Glutamatergic neuron (in vitro differentiated cells): ENCODE measurements at places on chromosomes 2 and 18. TPM values are rescaled to one million over a fixed set of nuclear protein-coding genes. Genes with fewer than 3 reads are reported as not detected.
A peak's percentile ranks its signal among the peaks of the same experiment; 100 is the strongest.

GRCh38 chr2:28403370-28403956, 10.8 kb downstream of the FOSL2 start:
- H3K4me3 ChIP-seq: no peak overlapping the region
- H3K4me1 ChIP-seq: peaks cover 3% of the 10 kb centered on the region
- no peaks in the 10 kb centered on the region for H3K27me3 ChIP-seq
- DNase-seq: no peak

GRCh38 chr2:188051706-188052105, 240.0 kb upstream of the GULP1 start:
- no peaks in the 10 kb centered on the region for H3K4me1 ChIP-seq
- no peak overlapping the region for H3K27ac ChIP-seq
- H3K27me3 ChIP-seq: peaks cover 1% of the 10 kb centered on the region
- no peak overlapping the region for H3K4me3 ChIP-seq
- no peaks in the 10 kb centered on the region for H3K36me3 ChIP-seq

DNA sequence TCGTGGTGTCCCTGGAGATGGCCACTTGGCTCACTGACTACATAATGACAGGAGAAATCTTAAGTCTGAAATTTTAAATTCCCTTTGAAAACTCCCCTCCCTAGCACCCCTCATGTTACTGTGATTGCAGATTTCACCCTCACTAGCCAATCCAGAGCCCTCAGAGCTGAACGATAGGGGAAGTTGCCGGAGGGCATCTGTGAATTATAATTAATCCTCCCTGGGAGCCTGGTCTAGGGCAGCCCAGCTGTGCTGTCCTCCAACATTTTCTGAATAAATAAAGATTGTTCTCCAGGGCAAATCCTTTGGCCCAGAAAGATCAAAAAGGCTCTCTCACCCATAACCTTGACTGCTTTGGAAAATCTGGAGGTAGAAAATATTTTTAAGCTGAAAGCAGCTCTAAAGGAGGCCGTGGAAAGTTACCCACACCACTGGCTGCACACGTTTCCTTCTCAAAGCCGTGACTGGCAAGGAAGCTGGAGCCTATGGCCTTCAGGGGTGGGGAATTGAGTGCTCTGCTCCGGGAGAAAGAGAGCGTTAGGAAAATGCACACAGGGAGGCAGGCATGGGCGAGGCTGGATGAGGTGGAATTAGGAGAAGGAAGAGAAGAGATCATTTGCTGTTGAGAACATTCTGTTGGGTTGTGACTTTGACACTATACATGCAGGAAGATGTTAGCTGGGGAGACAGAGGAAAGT, 68.9 kb upstream of the CNGA3 start:
- no peak overlapping the region for H3K27ac ChIP-seq
- DNase-seq: no peak
- no peak overlapping the region for H3K4me3 ChIP-seq
- peaks cover 8% of the 10 kb centered on the region for H3K27me3 ChIP-seq

Gene KCNIP3
- total RNA-seq: 7.3 TPM

Gene DNAJC27
- 17.9 TPM for total RNA-seq

Gene C2orf66
- total RNA-seq: 0.34 TPM

Gene ALPP
- 0.34 TPM for total RNA-seq

DNA sequence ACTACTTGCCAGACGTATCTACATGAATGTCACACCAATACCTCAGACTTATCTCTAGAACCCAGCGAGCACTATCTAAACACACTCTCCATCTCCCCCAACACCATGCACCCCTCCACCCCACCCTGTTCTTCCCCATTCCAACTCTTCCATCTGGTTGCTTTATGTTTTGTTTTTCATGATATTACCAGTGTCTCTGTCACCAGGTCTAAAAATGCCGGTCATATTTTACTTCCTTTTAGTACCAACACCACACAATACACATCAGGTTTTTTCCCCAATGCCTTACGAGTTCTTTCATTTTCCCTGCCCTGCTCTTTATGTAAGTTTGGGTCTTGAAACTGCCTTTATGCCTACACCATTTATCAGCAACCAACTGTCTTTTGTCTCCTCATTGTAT, 10.2 kb upstream of the ITGA4 start:
- no peak for DNase-seq
- no peaks in the 10 kb centered on the region for H3K4me1 ChIP-seq
- no peak overlapping the region for H3K27ac ChIP-seq
- H3K27me3 ChIP-seq: no peaks in the 10 kb centered on the region

DNA sequence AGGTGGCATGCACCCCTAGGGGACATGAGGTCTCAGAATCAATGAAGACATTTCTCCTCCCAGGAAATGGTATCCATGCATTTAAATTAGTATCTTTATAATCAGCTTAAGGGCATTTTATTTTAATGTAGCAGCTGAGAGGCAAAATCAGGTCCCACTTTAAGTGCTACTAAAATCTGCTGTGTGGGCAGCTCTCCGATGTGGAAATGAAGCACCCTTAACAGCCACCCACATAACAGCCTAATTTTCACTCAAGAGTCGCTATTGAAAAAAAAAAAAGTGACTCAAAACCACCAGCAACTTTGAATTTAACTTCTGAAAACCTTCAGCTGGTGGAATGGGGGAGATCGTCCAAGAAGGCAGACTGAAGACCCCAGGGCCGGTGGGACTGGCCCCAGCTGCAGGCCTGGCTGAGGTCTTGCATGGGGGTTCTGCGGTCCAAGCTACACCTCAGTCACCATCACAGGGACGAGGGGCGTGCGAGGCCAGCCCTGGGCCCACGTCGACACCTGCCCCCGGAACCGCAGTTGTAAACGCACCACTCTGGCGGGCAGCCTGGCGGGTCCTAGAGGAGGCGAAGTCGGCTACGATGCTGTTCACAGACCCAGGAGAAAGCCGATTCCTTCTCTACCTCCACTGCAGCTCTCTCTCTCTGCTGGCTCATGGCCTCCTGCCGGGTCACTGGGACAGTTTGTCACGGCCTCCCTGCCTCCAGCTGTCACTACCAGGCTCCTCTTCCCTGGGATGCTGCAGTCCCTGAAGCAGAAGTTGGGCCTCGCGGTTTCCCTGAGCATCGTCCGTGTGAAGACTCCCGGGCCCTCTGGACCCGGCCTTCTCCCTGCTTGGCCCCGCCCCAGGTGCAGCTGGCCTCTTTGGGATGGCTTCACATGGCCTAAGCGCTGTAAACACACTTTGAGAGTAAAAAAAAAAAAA, 111.9 kb downstream of the KCNF1 start:
- no peaks in the 10 kb centered on the region for H3K36me3 ChIP-seq
- no peaks in the 10 kb centered on the region for H3K27me3 ChIP-seq

Gene IL1A
- not detected for total RNA-seq

GRCh38 chr18:57764995-57765394, 38.1 kb downstream of the ATP8B1 start:
- no peak overlapping the region for H3K27ac ChIP-seq
- no peaks in the 10 kb centered on the region for H3K4me1 ChIP-seq
- no peak for DNase-seq
- no peak overlapping the region for H3K4me3 ChIP-seq

Gene ALPG
- total RNA-seq: 2.4 TPM

- H3K36me3 ChIP-seq: no peaks in the 10 kb centered on the region
- peaks cover 23% of the 10 kb centered on the region for H3K4me1 ChIP-seq
- peaks cover 10% of the 10 kb centered on the region for H3K27me3 ChIP-seq
- peak overlapping the region; percentile 60 for H3K4me3 ChIP-seq
- peak; percentile 50 for DNase-seq
- peak overlapping the region; percentile 63 for H3K27ac ChIP-seq
Measured at GRCh38 chr18:13446610-13447461, 228.3 kb downstream of the LDLRAD4 start.

GRCh38 chr2:8408560-8409460, 273.0 kb upstream of the ID2 start:
- H3K4me3 ChIP-seq: no peak overlapping the region
- DNase-seq: no peak
- H3K27ac ChIP-seq: no peak overlapping the region
- peaks cover 4% of the 10 kb centered on the region for H3K36me3 ChIP-seq
- peaks cover 6% of the 10 kb centered on the region for H3K27me3 ChIP-seq

DNA sequence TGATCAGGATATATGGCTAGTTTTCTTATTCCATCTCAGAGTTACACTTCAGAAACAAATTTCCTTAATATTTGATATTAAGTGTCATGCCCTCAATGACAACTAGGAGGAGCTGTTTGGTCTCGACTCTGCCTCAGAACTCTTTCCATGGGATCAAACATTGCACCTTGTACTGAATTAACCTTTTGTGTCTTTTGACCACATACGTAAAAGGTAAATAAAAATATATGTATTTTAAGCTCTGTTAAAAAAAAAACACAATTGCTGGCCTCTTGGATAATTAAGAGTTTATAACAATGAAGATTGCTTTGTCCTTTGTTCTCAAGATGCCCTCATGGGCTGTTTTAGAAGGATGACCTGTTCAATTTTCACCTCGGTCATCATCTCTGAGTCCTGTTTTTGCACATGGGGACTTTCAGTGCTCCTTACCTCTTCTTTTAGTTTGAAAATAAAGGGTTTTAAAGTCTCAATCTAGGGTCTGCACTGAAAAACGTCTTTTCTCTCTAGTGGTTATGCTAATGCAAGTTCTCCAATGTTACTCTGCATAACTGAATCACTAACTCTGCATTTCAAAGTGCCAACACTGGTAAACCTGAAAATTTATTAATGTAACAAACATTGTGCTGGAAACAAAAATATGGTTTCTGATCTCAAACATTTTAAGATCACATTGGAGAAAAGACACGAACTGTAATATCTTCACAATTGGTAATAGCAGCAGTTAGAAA, 18.8 kb upstream of the FN1 start:
- no peak for DNase-seq
- H3K27me3 ChIP-seq: no peaks in the 10 kb centered on the region
- H3K36me3 ChIP-seq: no peaks in the 10 kb centered on the region
- no peak overlapping the region for H3K4me3 ChIP-seq
- H3K4me1 ChIP-seq: no peaks in the 10 kb centered on the region

GRCh38 chr2:139480161-139480650, 700.0 kb upstream of the NXPH2 start:
- DNase-seq: no peak
- peaks cover 7% of the 10 kb centered on the region for H3K4me1 ChIP-seq
- H3K27me3 ChIP-seq: no peaks in the 10 kb centered on the region
- H3K36me3 ChIP-seq: no peaks in the 10 kb centered on the region
- no peak overlapping the region for H3K27ac ChIP-seq

Gene ATP8B1
- total RNA-seq: 0.07 TPM

Gene PMAIP1
- 12.6 TPM for total RNA-seq

Gene DSG1
- total RNA-seq: not detected

Gene MC4R
- total RNA-seq: not detected

Gene NEUROD1
- 65.5 TPM for total RNA-seq

Gene CD8A
- total RNA-seq: 0.59 TPM

DNA sequence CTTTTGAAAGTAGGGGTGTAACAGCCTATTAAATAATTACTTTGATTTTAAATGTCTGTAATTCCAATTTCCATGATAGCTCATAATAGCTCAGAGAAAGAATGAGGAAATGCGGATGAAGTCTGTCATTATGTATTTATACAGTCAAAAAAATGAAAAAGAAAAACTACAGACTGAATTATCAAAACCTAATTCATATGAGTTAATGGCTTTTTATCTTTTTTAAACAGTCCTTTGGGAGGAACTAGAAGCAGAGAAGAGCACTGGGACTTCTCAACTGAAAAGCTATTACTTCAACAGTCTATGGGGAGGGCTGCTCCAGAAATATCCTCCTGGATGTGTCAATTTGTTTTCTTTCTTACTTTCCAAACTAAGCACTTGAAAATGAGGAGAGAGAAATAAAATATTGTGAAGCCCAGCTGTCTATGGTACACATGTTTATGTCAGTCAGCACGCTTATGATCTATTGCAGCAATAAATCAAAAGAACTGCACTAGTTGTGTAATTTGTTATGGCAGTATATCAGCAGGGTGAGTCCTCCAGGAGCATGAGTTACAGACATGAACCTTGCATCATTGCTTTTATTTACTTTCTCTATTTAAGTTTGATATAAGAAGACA, 1550.2 kb downstream of the LRP1B start:
- no peaks in the 10 kb centered on the region for H3K36me3 ChIP-seq
- peaks cover 1% of the 10 kb centered on the region for H3K27me3 ChIP-seq
- no peak overlapping the region for H3K27ac ChIP-seq
- DNase-seq: no peak

DNA sequence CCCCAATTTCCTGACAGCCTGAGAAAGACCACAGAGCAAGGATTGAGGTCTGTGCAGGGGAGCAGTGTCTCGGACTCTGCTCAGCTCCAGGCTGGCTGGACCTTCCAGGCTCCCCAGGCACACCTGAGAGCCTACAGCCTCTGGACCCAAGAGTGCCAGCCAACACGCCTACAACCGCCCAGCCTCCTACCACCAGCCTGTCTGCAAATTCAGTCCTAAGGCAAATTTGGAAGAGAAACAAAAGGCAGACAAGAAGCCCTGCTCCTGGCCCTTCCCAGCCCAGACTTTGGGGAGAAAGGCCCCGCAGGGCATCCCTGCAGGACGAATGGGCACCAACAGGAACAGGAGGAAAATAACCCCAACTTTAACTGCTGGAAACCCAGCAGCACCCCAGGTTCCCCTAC, 1.9 kb downstream of the HS6ST1 start:
- no peak for DNase-seq
- H3K4me1 ChIP-seq: peaks cover 38% of the 10 kb centered on the region
- peak overlapping the region; percentile 90 for H3K27ac ChIP-seq

Gene UGT1A8
- not detected for total RNA-seq

Gene PPP4R1
- total RNA-seq: 136 TPM

Gene IL36B
- total RNA-seq: not detected

DNA sequence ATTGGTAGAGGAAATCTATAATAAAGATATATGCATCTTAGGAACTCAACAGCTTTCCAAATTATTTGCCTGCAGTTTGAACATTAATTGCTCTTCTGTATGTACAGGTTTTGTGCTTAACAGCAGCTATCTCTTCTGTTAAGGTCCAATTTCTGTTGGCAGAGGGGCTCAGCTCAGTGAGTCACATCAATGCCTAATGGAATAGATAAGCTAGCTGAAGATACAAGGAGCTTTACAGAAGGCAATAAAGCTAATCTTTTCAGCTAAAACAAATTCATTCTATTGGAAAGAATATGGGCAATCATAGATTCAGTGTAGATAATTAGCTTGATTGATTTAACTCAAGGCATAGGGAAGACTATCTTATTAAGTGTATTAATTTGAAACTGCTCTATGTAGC, 58.4 kb upstream of the UNC80 start:
- H3K4me1 ChIP-seq: no peaks in the 10 kb centered on the region
- H3K27me3 ChIP-seq: no peaks in the 10 kb centered on the region
- H3K4me3 ChIP-seq: no peak overlapping the region
- no peak for DNase-seq

Gene SP5
- total RNA-seq: 1.8 TPM

DNA sequence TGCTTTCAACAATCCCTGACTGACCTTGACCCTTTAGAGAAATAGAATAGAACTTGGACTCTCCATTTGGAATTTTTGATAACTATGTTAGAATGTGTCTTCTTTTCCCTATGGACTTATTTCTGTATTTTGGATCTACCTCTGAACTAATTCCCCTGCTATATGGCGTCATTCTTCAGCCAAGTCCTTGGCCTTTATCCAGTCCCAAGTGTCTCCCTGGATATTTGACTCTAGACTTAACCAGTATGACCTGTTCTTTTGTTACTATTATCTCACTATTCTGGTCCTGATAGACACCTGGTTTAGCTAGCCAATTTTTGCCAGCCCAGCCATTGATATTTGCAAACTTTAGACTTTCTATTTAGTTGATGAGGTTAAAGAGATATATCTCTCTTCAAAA, 186.8 kb downstream of the KCNS3 start:
- H3K36me3 ChIP-seq: no peaks in the 10 kb centered on the region
- DNase-seq: no peak
- H3K4me1 ChIP-seq: peaks cover 9% of the 10 kb centered on the region
- peaks cover 3% of the 10 kb centered on the region for H3K27me3 ChIP-seq
